Breast epithelium (tissue), 4 donors: ENCODE measurements at places on chromosomes 13 and 19. TPM values are rescaled to one million over a fixed set of nuclear protein-coding genes. Genes with fewer than 3 reads are reported as not detected.

- DNase-seq, result no peak
Measured at GRCh38 chr13:80590551-80590950, 249.6 kb upstream of the SPRY2 start.

Gene ANGPTL8
- 17.9 TPM for total RNA-seq

DNA sequence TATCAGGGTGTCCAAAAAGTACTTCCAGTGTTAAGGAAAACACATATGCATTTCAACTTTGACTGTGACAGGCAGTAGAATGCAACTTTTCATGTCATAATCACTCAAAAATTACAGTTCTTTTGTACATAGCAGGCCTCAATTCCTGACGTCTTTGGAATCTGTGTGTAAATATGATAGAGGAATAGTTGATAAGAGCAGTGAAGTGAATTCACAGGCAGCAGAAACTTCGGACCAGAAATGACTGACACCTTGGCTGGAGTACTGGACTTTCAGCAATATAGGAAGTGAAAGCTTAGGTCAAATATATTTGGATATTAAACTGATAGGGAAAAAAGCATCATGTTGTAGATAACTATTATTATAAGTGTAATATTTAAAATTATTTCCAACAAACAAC is 1741.2 kb upstream of the PCDH20 start:
- no peak for DNase-seq

Gene CGB5
- not detected for total RNA-seq

Gene PLK5
- not detected for total RNA-seq

DNA sequence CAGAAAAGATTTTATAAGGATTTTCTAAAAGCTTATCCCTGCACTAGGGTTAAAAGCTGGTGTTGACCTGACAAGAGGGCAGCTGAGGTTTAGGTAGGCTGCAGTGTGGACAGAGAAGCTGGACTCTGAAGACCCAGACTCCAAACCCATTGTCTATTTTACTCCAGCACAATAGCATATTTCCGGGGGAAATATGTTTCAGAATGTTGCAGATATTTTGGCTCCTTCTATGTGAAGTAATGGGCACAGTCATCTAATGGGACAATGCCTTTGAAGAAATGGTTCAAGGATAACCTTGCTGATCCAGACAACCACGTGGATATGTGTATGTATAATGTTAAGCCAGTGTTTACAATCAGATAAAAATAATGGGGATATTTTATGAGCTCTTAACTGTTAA is 173.8 kb upstream of the TSC22D1 start:
- no peak for DNase-seq

DNA sequence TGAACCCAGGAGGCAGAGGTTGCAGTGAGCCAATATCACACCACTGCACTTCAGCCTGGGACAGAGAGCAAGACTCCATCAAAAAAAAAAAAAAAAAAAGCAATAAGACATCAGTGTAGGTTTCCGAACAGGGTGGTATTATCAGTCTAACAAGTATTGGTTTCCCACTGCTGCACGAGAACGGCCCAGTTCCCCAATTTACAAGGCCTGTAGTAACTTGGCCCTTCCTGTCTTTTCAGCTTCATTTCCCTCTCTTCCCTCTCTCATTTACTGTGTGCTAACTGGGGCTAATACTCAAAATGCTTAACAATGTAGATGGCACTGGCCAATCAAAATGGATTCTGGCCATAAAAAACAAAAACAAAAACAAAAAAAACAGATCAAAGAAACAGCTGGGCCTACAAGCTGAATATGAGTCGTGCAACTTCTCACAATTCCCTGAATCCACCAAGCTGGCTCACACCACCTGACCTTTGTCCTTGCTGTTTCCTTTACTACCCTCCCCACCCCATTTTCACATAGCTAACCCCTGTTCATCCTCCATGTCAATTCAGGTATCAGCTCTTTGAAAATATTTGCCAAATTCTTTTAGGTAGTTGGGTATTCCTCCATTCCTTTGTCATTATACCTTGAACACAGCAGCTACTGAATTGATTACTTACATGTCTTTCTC is 2.4 kb downstream of the TEX101 start:
- no peak for DNase-seq

DNA sequence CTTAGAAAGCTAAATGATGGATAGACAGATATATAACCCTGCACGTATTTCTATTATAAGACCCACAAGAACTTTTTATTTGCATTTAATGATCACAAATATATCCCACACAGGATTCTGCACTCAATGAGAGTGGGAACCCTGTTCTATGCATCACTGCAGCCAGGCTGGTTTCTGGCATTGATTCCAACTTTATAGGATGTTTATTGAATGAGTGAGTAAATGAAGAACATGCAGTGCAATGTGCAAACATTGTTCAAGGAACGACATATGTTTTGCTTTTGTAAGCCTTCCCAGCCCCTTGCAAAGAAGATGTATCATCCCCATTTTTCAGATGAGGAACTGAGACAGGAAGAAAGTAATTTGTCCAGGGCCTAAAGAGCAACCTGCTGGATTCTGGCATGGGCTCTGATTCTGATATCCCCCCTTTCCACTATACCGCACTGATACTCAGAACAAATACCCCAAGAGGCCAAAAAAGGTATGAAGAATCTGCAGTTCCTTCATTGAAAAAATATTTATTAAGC is 246.3 kb downstream of the LACC1 start:
- DNase-seq, result no peak

- no peak for DNase-seq
Measured at GRCh38 chr19:42122691-42123607, 9.3 kb downstream of the POU2F2 start.

Gene ZNF667
- total RNA-seq, result 6.2 TPM

Gene ZNF439
- 20.8 TPM for total RNA-seq

GRCh38 chr13:83733293-83733692 is 149.0 kb downstream of the SLITRK1 start:
- DNase-seq, result no peak

GRCh38 chr13:30235216-30235615 is 72.1 kb downstream of the KATNAL1 start:
- no peak for DNase-seq

DNA sequence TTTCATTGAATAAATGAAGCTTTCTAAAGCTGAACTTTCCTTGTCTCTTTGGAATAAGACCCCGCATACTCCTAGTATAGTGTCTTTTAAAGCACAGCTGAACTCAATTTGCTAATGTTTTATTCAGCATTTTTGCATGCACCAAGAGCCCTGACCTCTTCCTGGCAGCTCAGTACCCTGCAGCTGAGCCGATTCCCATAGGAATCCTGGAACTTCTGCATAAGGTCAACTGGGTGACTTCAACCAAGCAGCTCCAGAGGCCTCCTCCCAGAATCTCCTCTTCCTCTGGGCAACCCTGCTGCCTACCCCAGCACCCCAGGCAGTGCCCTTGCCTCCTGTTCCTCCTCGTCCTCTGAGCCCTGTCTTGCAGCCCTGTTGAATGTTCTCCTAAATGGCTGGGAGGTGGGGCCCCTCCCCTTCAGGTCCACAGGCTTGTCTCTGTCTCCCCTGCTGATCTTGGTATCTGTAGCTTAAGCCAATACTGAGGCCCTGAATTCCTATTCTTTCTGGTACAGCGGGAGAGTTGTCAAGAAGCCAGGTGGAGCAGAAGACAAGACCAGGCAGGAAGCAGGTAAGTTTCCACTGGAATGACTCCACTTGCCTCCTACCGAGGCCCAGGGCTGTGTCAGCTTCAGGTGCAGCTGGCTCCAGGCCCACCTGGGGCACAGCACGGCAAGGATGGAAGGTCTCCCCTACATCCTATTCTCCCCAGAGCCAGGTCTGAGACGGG is 23.6 kb upstream of the CCDC124 start:
- no peak for DNase-seq

- DNase-seq, result peak; percentile 74
Measured at GRCh38 chr13:112711528-112712265, 21.9 kb downstream of the ATP11A start.

DNA sequence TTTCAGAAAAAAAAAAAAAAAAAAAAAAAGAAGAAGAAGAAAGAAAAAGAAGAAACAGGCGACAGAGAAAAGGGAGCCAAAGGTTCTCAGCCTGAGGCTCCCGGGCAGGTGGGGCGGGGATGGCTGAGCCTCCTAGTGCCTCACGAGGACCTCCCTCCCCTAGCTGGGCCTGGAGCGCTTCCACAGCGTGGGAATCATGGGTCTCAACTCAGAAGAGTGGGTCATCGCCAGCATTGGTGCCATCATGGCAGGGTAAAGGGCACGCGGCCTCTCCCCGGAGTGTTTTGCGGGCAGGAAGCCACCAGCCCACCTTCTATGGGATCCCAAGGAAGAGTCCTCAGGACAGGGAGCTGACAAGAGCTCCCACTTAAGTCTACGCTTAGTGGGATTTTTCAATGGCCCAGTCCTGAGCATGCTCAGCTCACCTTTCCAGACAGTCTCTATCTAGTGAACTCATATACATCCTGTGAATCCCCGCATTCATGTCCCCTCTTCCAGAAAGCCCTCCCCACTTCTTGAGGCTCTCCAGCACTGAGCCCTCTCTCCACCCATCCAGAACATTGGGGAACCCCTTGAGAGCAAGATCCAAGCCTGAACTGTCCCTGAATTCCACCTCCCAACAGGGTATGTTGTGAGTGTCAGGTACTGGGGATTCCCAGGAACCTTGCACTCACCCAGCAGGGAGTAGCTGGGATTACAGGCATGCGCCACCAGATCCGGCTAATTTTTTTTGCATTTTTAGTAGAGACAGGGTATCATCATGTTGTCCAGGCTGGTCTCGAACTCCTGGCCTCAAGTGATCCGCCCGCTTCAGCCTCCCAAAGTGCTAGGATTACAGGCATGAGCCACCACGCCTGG is 69.6 kb downstream of the ACSBG2 start:
- DNase-seq, result no peak

GRCh38 chr13:27973961-27974662 is 5.0 kb upstream of the CDX2 start:
- no peak for DNase-seq

- DNase-seq, result peak; percentile 59
Measured at GRCh38 chr19:10603084-10603872, 16.2 kb upstream of the AP1M2 start.

DNA sequence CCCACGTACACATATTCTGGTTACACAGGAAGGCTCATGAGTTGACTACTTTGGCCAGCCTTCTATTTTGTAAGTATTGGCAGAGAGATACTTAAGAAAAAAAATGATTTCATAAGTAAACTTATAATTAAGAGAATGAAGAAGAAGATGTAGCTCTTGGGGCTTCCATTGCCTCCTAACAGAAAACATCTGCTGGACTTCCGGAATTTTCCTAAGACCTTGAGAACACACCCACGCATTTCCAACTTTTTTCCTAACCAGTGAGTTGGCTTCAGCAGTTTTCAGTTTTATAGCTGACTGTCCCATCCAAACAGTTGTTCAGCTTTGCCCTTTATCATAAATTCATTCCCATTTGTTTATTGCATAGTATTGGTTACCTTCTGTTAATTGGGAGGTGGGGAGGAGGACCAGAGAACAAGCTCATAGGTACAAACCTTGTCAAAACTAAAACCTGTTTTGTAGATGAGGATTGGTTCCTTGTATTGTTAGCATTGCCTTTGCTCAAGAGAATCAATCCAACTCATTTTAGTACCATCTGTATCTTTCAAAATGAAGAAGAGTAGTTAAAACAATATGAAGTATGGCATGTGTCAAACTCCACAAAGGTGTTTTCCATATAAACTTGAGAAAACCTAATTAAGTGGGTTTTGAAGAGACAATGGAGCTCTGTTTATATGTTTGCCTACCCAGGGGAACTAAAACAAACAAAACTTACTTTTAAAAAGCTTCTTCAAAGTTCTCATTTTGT is 93.9 kb downstream of the COL4A2 start:
- no peak for DNase-seq

DNA sequence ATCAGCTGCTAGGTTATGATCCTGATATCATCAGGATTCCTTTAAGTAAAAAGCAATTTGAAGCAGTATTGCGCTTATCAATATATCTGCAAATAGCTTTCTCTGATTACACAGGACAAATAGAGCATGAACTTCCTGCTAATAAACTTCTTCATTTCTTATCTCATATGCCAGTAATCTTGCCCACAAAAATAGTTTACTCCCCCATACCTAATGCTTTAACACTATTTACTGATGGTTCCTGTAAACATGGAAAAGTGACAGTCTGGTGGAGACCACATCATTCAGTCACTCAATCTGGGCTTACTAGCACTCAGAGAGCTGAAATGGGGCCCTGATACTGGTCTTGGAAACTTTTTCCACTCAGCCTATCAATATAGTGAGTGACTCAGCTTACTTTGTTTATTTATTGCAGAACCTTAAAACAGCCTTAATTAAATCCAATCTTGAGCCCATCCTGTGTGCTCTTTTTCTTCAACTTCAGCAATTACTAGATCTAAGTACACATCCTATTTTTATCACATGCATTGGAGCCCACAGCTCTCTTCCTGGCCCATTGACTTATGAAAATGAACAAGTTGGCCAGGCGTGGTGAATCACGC is 1464.3 kb downstream of the UQCRFS1 start:
- DNase-seq, result no peak

DNA sequence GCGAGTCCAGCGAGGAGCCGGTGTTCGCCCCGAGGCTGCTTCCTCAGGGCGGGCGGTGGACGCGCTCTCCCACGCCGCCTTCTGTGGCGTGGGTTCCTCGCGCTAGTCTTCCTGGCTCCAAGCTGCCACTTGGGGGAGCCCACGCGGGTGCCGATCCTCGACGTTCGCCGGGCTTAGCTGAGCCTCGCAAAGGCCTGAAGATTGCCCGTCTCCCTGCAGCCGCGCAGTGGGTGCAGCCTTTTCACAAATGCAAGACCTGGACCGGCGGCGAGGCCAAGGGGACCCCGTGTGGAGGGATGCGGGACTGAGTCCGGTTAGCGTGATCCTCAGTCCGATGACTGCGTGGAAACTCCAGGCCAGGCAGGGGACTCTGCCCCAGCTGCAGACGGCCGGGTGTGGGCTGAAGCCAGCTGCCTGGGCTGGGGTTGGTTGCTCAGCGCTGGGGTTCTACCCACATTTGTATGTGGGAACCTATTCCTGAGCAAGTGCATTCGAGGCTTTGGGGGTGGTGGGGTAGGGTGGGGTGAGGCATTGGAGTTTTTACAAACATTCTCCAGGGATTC is 16.6 kb upstream of the LRP3 start:
- DNase-seq, result peak; percentile 70

Gene NMRK2
- total RNA-seq, result 0.73 TPM

- no peak for DNase-seq
Measured at GRCh38 chr13:25046274-25046984, 49.5 kb upstream of the PABPC3 start.

- no peak for DNase-seq
Measured at GRCh38 chr13:32426191-32426989, 1.5 kb downstream of the N4BP2L1 start.

GRCh38 chr13:96294930-96295881 is 205.3 kb downstream of the HS6ST3 start:
- DNase-seq, result no peak

- no peak for DNase-seq
Measured at GRCh38 chr13:37181620-37182019, 76.2 kb upstream of the CSNK1A1L start.

GRCh38 chr13:20882206-20882605 is 20.3 kb downstream of the XPO4 start:
- DNase-seq, result no peak

DNA sequence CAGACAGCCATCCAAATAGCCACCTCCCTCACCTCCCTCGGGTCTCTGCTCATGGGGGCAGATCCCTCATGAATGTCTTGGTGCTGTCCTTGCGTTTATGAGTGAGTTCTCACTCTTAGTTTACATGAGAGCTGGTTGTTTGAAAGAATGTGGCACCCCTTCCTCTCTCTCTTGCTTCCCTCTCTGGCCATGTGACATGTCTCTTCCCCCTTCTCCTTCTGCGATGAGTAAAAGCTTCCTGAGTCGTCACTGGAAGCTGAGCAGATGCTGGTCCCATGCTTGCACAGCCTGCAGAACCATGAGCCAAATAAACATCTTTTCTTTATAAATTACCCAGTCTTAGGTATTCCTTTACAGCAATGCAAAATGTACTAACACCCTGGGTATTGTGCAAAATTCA is 208.7 kb downstream of the LACC1 start:
- DNase-seq, result no peak

Gene ZNF563
- 5.2 TPM for total RNA-seq
